ENCODE measurements at places on chromosomes 6 and 20. TPM values are rescaled to one million over a fixed set of nuclear protein-coding genes. Genes with fewer than 3 reads are reported as not detected.

LY6G6F gene
- total RNA-seq, result 0.54 TPM

MAPK13 gene
- 1.1 TPM for total RNA-seq

NRSN2 gene
- 20.5 TPM for total RNA-seq

SYNCRIP gene
- 26.4 TPM for total RNA-seq

All from hematopoietic multipotent progenitor cell (in vitro differentiated cells).